Left cardiac atrium (tissue), 4 donors: ENCODE measurements at places on chromosomes 16 and 17.

GRCh38 chr17:68776451-68776850 lies 175.3 kb upstream of the FAM20A start:
- DNase-seq, result no peak

- DNase-seq, result no peak
Observed at GRCh38 chr17:52170963-52171572, 12.6 kb upstream of the CA10 start.

- no peak for DNase-seq
Observed at GRCh38 chr16:71425746-71426068, 16.1 kb downstream of the TLE7 start.

- DNase-seq, result no peak
Observed at GRCh38 chr16:84553873-84554399, 49.5 kb upstream of the MEAK7 start.

- no peak for DNase-seq
Observed at GRCh38 chr16:57866529-57866918, 64.2 kb upstream of the KIFC3 start.

- peak; percentile 90 for DNase-seq
Observed at GRCh38 chr16:69481901-69482341, 57.5 kb downstream of the CYB5B start.

DNA sequence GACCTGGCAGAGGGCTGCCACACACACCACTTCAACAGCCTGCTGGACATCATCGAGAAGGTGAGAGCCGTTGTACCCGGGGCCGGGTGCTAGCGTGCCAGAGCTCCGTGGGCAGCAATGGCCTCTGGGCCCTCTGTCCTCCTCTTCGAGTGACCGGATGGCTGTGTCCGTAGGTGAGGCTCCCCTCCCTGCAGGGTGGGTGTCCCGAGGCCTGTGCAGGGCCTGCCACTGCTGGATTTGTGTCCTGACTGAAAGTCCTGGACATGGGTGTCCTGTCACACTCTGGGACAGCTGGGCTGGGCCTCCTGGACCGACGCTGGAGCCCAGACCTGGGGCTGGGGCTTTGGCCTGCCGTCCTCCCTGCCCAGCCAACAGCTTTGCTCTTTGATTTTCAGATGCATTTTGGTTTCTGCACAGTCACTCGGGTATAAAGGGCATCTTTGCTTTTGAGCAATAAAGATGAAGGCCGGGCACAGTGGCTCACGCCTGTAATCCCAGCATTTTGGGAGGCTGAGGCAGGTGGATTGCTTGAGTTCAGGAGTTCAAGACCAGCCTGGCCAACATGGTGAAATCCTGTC lies 16.7 kb downstream of the TSC2 start:
- DNase-seq, result no peak

GRCh38 chr17:77738751-77739531 lies 219.6 kb upstream of the TNRC6C start:
- DNase-seq, result peak; percentile 76

DNA sequence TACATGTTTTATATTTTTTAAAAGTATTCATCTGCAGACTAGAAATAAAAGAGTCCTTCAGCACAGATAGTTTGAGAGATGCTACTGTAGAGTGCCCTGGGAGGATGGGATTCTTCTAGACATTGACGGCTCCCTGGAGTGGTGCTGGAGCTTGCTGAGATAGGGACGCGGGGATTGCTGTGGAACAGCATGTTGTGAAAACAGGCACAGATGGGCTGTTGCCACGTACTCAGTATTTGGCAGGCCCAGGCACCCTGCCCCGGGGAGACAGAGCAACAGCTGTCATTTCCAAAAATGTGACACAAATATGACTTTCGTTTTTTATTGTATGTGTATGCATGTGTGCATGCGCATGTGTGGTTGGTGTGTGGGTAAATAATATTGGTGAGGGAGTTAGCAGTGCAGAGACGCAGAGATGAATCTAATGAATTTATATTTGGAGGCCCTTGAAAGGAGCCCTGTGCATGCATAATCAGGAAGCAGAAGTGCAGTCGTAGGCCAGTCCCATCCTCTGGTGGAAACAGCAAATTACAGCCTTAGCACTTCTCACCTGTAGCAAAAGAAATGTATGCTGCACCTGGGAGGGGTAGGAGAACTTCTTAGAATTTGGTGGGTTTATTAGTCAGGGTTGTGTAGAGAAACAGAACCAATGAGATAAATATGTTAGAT lies 6.2 kb upstream of the ABCA8 start:
- peak; percentile 38 for DNase-seq

DNA sequence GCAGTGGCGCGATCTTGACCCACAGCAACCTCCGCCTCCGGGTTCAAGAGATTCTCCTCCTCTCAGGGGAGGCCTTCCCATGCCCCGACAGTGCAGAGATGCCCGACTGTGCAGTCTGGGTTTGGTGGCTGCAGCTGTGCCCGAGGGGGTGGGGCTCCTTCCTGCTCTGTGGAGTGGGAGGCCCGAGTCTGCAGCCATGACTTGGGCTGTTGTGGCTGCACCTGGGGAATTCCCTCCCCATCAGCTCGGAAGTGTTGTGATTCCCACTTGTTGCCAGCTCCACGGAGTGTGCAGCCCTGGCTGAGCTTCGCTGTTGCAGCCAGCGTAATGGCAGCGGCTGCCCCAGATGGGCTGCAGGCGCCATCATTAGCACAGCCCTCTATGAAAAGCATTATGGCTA lies 66.4 kb upstream of the SMIM36 start:
- DNase-seq, result no peak

DNA sequence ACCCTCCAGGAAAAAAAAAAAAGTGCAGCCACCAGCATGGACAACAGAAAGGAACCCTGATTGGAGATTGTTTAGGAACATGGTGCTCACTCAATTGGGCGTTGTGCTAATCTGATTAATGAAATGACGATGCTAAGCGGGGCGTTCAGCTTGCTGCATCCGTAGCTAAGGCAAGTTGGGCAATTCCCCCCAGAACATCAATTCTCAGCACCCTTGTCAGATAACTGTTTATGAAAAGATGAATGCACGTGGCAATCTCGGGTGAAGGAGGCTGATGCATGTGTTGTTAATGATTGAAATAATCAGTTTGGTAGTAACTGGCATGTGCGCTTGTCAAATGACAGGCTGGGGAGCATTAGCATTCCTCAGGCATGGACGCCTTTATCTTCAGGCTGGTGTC lies 57.0 kb downstream of the HS3ST3A1 start:
- no peak for DNase-seq

DNA sequence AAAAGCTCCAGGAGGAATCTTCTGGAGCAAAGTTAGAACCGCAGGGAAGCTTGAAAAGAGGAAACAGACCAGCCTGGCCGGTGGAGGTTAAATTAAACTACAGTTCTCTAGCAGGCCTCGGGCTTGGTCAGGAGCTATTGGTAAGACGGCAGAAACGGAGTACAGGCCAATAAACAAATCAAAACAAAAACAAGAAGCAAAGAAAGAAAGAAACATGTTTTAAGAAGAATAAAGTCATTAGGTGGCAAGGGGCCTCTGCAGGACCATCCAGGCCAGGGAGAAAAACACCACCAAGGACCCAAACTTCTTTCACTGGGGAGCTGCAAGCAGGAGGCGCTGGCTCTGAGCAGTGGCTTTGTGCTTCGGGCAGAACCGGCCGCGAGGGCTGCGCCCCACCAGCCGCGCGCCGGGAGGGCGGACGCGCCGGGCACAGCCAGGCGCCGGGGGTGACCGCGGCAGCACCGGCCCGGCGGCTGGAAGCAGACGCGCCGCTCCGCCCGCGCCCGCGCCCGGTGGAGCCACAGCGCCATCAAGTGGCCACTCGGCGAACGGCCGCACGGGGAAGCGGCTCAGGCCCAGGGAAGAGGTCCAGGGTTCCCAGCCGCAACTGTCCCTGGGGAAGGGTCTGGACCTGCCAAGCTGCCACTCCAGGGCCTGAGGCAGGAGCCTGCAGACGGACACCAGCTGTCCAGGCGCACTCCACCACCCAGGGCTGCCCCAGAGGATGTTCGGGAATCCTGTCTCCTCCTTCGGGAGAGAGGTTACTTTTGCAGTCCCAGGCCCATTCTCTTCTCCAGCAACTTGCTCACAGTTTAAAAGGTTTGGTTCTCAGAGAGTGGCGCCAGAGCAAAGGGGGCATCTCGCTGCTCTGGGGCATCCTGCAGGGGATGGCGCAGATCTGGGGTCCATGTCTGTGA lies 419.4 kb downstream of the SOX9 start:
- peak; percentile 69 for DNase-seq

DNA sequence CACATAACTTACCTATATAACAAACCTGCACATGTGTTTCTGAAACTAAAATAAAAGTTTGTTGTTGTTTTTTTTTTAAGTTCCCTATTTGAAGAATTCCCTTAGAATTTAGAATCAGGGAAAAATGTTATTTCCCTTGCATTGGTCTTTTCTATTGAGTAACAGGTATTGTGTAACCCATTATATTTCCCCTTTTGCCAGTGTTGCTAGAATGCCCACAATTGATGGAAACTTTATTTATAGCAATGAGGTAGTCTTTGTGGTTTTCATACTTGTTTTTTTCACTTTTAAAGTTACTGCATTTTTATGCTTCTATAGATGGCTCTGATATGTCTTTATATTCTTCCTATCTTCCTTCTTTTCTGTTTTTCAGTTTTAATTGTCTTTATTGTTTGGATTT lies 3.9 kb downstream of the NLRP1 start:
- DNase-seq, result no peak

- DNase-seq, result no peak
Observed at GRCh38 chr17:35255316-35255715, 12.4 kb downstream of the SLFN5 start.
